ENCODE measurements at places on chromosomes 5 and 9. TPM values are rescaled to one million over a fixed set of nuclear protein-coding genes. Genes with fewer than 3 reads are reported as not detected.

DNA sequence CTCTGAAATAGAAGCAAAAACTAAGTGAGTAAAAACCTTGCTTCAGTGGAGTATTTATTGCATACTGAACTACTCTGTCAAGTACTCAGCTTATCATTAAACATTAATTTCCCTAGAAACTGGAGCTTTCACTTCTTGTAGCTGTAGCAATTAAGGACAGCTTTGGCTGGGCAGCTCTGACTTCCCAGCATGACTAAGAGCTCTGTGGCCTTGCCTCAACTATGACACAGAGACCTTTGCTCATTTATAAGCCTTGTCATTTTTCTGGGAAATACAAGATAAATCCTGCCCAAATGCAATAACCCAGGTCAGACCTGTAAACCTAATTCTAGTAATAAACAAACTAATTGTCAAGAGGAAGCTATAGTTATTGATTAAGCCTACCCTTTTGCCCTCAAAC is 65.4 kb upstream of the STK32A start:
- no peak for DNase-seq

GRCh38 chr9:70490478-70490877 is 76.0 kb upstream of the KLF9 start:
- DNase-seq, result no peak

The MEF2C gene
- total RNA-seq, result 15.9 TPM

GRCh38 chr9:132632413-132633129 is 37.2 kb downstream of the DDX31 start:
- DNase-seq, result no peak

The DIMT1 gene
- total RNA-seq, result 12.6 TPM

DNA sequence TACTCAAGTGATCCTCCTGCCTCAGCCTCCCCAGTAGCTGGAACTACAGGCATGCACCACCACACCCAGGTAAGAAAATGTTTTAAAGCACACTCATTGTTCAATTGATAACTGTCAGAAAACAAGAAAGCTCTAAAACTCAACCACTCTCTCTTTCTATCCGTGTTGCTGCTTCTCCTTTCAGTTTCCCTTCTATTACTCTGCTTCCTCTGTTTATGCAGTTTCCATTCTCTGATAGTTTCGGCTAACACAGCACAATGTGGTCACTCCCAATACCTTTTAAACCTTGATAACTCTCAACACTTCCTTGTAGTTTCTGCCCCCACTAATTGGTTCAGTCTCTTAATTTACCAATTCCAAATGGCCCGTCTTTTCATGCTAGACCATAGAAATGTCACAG is 59.2 kb upstream of the NR4A3 start:
- no peak for DNase-seq

- no peak for DNase-seq
Observed at GRCh38 chr9:708182-708550, 133.3 kb upstream of the DMRT1 start.

DNA sequence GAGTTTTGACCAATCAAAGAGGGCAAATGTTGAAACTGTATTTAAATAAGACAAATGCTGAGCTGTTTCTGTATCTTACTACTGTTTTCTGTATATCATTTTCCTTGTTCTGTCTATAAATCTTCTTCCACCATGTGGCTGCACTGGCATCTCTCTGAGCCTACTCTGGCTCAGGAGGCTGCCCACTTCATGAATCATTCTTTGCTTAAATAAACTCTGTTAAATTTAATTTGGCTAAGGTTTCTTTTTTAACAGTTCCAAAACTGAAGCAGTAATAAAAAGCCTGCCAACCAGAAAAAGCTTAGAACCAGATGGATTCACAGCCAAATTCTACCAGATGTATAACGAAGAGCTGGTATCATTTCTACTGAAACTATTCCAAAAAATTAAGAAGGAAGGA is 40.2 kb upstream of the TAS2R1 start:
- DNase-seq, result no peak

The FCN1 gene
- total RNA-seq, result 7.8 TPM

GRCh38 chr5:179568721-179569120 is 18.4 kb downstream of the RUFY1 start:
- DNase-seq, result no peak

The OTP gene
- total RNA-seq, result not detected

- DNase-seq, result no peak
Observed at GRCh38 chr5:73624888-73625287, 1.1 kb upstream of the ARHGEF28 start.

- DNase-seq, result no peak
Observed at GRCh38 chr5:155773680-155774079, 553.3 kb upstream of the SGCD start.

The DOCK8 gene
- 22.6 TPM for total RNA-seq

DNA sequence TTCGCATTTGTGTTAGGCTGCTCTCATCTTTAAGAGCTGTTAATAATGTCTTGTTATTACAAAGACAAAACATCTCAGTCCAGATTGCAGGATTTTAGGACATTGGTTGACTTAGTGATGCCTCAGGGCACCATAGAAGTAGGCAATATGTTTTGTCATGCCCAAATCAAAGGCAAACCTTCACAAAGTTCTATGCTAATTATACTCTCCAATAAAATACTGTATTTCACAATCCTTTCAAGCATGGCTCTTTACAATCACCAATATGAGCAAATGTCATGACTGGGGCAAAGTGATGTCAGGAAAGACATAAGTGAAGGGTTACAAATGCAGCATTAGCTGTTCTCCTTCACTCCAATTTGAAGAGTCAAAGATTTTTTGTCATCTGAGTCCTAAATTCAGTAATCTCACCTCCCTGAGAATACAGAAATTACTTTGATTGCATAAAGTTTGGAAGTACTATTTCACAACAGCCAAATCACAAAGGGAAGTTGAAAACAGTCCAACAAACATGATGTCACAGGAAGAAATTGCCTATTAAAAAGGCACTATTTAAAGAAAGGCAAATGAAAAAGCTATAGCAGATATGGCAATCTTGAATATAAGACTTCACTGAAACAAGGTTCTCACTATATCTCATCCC is 303.2 kb downstream of the PRR16 start:
- DNase-seq, result no peak

- no peak for DNase-seq
Observed at GRCh38 chr9:71242081-71242480, 120.7 kb upstream of the TRPM3 start.

The RPL37 gene
- 1,326 TPM for total RNA-seq

DNA sequence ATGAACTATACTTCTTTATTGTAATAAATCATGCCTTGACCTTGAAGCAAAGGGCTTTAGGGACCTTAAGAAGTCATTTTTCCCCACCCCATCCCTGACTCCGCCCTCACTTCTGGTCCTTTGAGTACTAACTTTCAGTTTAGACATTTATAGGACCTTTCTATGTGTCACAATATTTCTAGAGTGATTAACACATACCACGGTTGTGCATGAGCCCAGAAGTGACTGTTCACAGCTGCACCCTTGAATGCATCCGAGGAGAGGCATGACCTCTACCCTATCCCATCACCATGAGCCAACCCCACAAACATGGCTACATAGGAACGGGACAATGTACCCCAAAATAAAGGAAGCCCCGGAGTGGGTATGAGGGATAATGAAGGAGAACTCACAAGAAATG is 160.3 kb downstream of the HSD17B3 start:
- DNase-seq, result no peak

- no peak for DNase-seq
Observed at GRCh38 chr5:35855187-35855586, 1.5 kb upstream of the IL7R start.

DNA sequence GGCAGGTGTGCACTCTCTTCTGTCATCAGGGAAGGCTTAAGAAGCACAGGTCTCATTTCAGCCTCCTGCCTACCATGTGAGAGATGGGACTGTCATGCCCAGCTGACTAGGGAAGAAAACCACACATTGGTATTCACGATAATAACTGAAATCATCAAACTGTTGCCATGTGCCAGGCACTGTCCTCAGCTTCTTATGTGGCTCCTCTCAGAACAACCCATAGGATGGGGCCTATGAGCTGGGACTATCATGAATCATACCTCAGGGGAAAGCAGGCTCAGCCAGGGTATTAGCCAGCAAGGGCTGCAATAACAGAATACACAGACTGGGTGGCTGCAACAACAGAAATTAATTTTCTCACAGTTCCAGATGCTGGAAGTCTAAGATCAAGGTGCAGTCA is 3.3 kb downstream of the AFAP1L1 start:
- no peak for DNase-seq

The ELAVL2 gene
- total RNA-seq, result 0.19 TPM

GRCh38 chr5:75078027-75078426 is 25.7 kb upstream of the GCNT4 start:
- DNase-seq, result no peak

The FST gene
- 5.6 TPM for total RNA-seq

DNA sequence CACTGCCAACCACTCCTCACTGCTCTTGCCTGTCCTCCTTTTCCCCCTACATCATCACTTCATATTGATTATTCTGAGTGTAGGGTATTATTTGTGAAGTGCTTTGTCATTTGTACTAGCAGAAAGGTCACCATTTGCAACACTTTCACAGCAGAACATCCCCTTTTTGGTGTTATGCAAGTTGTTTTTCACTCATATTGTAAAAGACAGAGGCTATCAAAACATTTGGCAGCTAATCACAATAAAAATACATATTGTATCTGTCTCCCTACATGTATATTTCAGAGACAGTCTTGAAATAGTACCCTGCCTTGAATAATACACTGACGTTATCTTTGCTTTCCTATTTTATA is 82.3 kb downstream of the ANXA1 start:
- DNase-seq, result no peak

DNA sequence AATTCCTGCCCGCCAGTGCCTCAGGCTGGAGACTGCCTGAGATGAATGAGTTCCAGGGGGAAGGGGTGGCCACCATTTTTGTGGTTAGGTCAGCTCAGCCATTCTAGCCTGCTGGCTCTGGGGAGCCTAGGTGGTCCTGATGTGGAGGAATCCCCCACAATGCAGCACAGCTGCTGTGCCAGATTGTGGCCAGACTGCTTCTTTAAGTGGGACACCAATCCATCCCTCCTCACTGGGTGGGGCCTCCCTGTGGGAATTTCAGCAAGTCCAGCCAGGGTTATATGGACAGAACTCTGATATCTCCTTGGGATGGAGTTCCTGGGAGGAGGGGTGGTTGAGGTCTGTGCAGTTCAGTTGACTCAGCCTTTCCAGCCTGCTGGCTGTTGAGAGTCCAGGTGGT is 51.2 kb upstream of the DAP start:
- no peak for DNase-seq

DNA sequence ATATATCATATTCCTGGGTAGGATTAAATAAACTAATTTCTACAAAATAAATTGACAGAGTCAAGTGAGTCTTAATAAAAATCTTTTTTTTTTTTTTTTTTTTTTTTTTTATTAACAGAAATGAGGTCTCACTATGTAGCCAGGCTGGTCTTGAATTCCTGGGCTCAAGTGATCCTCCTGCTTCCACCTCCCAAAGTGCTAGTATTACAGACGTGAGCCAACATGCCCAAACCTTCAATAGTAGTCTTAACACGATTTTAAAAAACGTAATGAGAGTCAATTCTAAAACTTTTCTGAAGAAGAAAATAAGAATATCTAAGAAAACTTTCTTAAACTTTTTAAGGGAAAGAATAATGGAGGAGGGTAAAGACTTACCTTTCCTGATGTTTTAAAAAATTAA is 84.2 kb downstream of the YIPF5 start:
- DNase-seq, result no peak

DNA sequence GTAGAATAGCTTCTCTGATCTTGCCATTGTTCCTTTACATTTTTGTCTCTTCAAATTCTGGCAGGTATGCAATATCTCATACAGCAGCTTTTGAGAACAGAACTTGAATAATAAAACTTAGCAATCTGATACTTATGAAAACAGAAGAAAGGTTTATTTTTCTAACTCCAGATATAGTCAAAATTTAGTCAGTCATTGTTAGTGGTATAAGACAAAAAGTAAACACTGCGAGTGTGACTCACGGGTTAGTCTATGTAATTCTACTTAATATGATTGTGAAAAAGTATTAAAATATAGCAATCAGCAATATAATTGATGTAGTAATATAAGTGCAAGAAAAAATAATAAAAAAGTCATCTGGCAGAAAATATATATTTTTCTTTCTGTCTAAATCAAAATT is 910.4 kb downstream of the DNAH5 start:
- no peak for DNase-seq

DNA sequence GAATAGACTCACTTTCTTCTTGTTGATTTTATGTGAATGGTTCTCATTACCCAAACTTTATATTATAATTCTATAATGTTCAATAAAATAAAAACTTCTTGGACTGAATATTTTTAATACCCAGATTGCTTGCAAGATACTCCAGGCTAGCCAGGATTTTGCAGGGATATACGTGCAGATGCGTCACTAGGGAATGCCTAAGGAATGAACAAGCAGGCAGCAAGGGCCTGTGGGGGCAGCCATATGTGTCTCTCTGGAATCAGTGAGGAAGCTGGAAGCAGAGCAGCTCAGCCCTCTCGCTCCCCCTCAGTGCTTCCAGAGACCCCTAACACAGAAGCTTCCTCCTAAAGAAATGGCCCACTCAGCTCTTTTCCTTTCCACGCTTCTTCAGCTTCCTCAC is 457.4 kb downstream of the CCDC171 start:
- no peak for DNase-seq

The PTPA gene
- total RNA-seq, result 27.6 TPM

- DNase-seq, result no peak
Observed at GRCh38 chr9:17589771-17590170, 10.9 kb downstream of the SH3GL2 start.

The BARX1 gene
- total RNA-seq, result not detected

The PCDHAC2 gene
- 0.93 TPM for total RNA-seq

- no peak for DNase-seq
Observed at GRCh38 chr5:1797855-1798254, 1.8 kb downstream of the MRPL36 start.

The IL4 gene
- not detected for total RNA-seq

GRCh38 chr9:33197279-33198152 is 30.4 kb upstream of the B4GALT1 start:
- DNase-seq, result no peak

- DNase-seq, result no peak
Observed at GRCh38 chr5:50898966-50899365, 232.5 kb downstream of the PARP8 start.

GRCh38 chr9:97900103-97900737 is 22.1 kb downstream of the TRMO start:
- no peak for DNase-seq

The EQTN gene
- total RNA-seq, result 0.08 TPM

- DNase-seq, result no peak
Observed at GRCh38 chr9:76227156-76227555, 167.1 kb downstream of the RFK start.

Measured in liver (tissue), 10 donors.